ENCODE measurements at places on chromosomes 7 and 10.

DNA sequence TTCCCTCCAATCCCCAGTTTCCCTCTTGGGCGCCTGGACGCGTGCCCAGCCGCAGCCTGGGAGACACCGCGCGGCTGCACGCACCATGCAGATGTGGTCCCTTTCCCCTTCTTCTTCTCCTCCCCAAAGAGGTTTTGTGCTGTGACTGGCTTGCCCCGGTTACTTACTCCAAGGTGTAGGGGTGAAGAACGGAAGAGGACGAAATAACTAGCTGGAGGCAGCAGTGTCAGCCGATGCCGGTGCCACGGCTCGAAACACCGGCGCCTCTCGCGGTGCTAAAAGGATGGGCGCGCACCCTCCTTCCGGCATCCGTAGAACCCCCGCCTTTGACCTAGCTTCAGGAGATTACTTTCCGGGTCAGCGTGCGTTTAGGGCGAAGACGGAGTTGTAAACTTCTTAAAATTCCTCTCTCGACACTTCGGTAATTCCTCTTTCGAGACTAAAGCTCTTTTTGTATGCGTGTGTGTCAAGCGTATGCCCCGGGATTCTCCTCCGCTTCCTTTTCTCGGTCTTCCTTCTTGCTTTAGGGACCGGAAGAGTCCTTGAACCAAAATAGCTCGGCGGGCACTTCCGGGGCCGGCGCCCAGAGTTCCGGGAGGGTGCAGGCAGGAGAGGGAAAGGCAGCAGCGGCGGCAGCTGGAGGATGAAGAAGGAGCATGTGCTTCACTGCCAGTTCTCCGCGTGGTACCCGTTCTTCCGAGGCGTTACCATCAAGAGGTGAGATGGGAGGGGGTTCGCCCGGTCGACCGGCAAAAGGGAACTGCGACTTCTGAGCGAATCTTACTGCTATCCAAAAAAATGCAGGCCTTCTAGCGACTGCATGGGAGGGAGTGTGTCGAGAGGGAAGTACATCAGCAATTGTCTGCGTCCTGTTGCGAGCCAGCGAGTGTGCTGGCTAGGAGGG lies at the start of the genes CDC123 and NUDT5:
Gene CDC123 (plus strand): TSS at position 586 of the 904 bp plus-strand sequence. CDS start 58 bp downstream, at position 644.
Gene NUDT5 (minus strand): TSS at position 289 of the 904 bp plus-strand sequence. CDS start 9,600 bp downstream, outside the sequence.
- peak; percentile 78 for DNase-seq

DNA sequence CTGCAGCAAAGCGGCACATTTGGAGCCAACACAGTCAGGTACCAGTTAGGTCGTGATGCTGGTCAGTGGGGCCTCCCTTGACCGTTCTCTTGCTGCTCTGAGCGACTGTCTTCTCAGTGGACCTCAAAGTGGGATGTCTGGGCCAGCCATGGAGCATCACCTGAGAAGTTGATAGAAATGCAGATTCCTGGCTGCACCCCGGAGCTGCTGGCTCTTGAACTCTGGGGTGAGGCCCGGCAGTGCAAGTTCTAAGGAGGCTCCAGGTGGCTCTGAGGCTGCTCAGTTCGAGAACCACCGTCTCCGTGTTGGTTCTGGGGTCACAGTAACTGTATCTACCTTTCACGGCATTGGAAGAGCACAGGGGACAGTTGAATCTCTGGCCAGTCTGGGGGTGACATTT lies 147.5 kb downstream of the WDR37 start:
- no peak for DNase-seq

DNA sequence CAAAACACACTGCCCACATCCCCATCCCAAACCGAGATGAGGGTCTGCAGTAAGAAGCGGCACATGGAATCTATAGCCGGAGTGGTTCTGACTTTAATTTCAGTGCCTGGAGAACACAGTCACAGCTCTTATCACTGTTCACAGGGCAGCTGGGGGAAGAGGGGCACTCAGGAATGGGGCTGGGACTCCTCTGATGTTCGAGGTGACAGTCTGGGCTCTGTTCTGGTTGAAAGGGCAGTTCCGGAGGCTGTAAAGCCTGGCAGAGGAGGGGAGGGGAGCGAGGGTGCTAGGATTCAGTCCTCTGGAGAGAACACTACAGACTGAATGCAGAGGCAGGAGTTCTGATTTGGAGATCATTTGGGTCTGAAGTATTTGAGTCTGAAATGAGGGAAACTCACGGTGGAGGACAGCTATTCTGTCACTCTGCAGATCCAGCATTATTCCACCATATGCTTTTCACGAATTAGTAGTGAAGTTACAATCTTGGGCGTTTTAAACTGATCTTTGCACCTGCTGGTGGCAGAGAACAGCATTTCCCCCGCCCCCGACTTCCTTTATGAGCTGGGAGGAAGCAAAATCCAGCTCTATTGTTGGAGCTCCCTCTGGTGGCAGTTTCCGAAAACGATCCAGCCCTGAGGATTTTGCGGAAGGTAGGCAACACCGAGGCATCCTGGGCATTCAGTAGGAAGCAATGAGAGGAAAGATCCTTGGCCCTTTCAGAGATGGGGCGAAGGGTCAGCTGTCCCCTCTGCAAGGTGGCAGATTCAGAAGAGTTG lies 22.7 kb upstream of the KCNK18 start:
- DNase-seq, result peak; percentile 70

- DNase-seq, result no peak
Observed at GRCh38 chr10:132506711-132507408, 30.7 kb upstream of the INPP5A start.

DNA sequence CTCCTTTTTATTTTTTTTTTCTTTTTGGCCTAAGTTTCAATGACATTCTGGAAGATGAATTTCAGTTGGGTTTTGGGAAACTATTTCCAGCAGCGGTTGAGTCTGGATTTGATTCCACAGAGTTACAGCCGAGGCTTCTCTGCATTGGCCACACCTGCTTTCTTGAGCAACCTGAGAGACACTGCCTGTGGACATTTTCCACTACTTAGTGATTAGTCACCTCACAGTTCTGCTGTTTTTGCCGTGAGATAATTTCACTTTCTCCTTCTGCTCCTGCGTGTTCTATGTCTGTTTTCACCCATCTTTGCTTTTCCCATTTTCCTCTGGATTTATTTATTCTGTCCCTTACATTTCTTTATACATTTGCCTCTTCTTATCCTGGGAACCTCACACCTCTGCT lies 243.0 kb downstream of the BICC1 start:
- DNase-seq, result no peak

DNA sequence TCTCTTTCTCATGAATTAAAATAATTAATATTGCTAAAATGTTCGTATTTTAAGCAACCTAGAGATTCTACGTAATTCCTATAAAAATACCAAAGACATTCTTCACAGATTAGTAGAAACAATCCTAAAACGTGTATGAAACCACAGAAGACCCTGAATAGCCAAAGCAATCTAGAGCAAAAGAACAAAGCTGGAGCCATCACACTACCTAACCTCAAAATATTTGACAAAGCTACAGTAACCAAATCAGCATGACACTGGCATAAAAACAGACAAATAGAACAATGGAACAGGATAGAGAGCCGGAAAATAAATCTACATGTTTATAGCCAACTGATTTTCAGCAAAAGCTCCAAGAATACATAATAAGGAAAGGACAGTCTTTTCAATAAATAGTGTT lies 105.5 kb upstream of the PTN start:
- DNase-seq, result no peak

DNA sequence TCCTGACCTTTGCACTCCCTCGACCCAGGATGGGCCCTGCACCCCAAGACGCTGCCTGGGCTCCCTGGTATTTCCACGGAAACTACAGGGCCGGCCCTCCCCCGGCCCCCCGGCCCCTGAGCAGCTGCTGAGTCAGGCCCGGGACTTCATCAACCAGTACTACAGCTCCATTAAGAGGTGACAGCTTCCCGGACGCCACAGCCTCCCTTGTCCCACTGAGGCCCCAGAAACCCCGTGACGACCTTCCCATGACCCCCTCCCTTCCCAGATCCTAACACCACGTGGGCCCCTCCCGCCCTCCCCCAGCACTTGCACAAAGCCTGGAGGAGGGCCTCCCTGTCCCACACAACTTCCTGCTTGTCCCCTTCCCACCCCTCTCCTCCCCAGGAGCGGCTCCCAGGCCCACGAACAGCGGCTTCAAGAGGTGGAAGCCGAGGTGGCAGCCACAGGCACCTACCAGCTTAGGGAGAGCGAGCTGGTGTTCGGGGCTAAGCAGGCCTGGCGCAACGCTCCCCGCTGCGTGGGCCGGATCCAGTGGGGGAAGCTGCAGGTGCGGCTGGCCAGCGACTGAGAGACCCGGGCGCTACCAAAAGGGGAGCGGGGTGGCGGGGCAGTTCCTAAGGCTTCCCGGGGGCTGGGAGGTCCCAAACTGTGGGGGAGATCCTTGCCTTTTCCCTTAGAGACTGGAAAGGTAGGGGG lies 5.7 kb downstream of the NOS3 start:
- no peak for DNase-seq

DNA sequence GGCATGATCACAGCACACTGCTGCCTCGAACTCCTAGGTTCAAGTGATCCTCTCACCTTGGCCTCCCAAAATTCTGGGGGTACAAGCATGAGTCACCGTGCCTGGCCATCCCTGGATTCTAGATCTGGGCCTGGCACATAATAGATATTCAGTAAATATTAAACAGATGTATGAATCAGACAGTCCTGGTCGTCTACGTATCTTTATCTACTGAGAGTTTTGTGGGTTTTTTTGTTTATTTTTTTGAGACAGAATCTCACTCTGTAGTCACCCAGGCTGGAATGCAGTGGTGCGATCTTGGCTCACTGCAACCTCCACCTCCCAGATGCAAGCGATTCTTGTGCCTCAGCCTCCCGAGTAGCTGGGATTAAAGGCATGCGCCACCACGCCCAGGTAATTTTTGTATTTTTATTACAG lies 24.3 kb upstream of the ITGB1 start:
- no peak for DNase-seq

DNA sequence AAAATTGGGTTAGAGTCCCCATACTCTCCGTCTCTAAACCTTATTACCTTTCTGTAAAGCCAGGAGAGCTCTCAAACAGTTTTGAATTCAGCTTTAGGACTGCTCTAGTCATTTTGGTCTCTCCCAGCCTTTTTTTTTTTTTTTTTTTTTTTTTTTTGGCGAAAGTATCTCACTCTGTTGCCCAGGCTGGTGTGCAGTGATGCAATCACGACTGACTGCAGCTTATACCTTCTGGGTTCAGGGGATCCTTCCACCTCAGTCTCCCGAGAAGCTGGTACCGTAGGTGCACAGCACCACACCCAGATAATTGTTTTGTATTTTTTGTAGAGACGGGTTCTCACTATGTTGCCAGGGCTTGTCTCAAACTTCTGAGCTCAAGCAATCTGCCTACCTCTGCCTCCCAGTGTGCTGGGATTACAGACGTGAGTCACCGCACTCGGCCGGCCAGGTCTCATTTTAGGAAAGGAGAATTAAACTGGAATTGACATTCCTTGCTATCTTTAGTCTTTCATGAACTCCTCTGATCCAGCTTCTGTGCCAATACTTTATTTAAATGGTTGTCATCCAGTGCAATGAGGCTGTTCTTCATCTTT lies 31.4 kb upstream of the RSU1 start:
- no peak for DNase-seq
